ENCODE measurements at places on chromosomes 7 and 10.

GRCh38 chr10:130220251-130221185 is 84.3 kb downstream of the GLRX3 start:
- DNase-seq = no peak

GRCh38 chr7:15922002-15922401 is 235.5 kb upstream of the MEOX2 start:
- DNase-seq = no peak

DNA sequence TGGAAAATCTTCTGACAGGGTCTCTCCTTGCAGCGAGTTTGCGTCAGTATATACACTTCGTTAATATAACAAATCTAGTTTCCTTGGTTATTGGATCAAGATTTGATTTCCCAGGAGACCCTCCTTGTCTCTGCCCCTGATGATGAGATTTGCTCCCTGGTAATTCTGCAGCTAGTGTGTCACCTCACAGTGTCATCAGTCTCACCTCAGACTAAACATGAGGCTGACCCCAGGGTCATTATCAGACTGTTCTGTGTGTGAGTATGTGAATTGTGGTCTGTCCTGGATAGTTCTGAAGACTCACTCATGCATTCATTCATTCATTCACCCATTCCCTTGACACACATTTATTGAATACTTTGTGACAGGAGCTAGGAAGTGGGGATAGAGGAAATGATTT is 138.4 kb upstream of the CTTNBP2 start:
- no peak for DNase-seq

DNA sequence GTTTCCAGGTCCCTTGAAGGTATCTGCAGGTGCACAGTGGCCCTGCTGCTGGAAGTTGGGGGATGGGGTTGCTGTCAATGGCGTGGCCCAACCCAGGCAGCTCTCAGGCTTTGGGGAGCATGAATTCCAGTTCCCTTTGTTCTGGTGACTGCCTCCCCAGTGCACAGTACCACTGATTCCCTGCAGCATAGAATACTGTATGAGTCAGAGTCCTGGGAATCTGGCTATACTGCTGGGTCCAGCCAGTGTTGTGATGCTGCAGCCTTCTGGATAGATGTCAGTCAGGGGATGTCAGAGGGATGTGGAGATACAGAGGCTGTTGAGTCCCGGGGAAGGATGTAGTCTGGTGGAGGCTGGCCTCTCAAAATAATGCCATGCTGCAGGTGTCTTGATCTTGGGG is 99.3 kb downstream of the LANCL2 start:
- no peak for DNase-seq

DNA sequence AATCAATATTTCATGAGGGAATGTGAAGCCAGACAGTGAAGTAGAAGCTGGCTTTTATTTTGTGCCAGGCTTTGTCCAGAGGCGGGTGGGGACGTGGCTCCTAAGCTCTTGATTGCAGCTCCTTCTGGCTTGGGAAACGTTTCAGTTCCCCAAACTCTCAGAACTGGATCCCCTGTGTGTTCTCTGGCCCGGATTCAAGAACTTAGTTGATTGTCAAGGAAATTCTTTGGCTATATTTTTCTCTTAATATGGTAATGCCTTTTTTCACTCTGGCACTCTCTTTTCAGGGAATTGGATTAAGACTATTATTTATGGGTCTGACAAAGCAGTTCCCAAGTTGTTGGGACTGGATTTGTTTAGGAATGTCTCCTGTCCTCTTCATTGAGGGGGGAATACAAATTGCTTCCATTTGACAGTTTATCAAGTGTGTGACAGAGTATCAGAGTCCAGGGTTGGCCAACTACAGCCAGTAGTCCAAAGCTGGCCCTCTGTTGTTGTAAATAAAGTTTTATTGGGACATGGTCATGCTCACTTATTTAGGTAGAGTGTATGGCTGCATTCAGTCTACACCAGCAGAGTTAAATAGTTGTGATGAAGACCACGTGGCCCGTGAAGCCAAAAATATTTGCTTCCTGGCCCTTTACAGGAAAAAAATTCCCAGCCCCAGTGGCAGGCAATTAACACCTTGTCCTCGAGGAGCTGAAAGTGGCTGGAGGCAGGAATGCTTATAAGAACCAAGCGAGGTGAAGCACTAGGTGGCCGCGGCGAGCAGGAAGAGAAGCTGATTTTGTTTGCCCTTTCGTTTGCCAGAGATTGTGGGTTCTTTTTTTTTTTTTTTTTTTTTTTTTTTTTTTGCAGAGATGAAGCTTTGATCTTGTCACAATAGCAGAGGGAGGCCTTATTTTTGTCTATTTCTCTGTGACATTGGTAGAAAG is 34.3 kb downstream of the HTRA1 start:
- no peak for DNase-seq

GRCh38 chr10:125843603-125844329 is 20.4 kb downstream of the BCCIP start:
- no peak for DNase-seq

DNA sequence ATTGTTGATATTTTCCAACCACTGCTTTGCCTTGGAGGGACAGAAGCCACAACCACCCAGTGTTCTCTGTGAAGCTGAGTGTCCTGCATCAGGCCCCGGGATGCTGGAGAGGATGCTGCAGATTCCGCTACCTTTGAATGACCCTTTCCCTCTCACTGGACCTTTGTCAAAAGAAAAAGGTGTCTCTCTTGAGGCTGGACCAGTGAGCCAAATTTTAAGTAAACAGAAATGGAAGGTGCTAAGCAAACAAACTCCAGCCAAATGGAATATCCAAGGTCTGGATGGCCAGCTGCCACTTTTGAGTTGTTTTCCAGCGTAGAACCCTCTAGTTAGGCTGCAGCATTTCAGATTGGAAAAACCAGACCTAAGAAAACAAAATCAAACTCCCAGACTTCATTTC is 145.5 kb downstream of the TRIL start:
- DNase-seq = no peak

DNA sequence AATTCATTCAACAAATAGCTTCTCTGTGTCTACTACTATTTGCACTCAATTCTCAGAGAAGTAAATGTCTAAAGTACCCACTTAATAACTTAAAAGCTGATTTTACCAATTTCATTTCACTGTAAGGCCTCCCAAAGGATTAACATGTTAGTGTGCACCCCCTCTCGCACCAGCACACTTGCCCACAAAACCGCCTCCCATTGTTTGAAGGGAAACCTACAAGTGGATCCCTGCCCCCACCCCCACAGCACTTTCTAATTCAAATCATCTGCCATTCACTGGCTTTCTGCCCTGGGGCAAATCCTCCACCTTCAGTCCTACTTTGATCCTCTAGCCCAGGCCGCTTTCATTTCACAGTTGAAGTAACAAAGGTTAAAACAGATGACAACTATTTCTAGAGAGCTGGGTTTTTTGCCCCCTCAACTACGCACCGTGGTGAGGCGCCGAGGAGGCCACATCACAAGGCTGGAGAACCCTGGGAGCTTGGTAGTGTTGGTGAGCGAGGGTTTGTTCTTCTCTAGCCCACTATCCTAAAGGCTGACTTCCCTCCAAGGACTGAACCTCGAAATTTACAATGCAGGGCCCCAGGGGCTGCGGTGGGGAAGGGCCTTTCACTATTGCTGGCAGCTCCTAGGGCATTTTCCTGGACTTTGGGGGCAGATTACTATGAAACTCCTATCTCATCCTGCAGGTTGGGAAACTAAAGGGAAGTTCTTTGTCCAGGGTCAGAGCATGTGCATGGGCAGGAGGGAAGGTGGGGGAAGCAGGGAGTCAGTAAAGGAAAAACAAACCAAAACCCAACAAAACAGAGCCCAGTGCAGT is 517.4 kb upstream of the ZMIZ1 start:
- no peak for DNase-seq

Data from stimulated activated CD4-positive, alpha-beta T cell treated with anti-CD3 and anti-CD28 coated beads, TNF-alpha, amount 100 ng/mL, for 48 hours (primary cell).